Neural progenitor cell (in vitro differentiated cells): ENCODE measurements at places on chromosomes 1 and 21.

- DNase-seq: no peak
Measured at GRCh38 chr21:27776925-27777553, 810.2 kb upstream of the ADAMTS5 start.

DNA sequence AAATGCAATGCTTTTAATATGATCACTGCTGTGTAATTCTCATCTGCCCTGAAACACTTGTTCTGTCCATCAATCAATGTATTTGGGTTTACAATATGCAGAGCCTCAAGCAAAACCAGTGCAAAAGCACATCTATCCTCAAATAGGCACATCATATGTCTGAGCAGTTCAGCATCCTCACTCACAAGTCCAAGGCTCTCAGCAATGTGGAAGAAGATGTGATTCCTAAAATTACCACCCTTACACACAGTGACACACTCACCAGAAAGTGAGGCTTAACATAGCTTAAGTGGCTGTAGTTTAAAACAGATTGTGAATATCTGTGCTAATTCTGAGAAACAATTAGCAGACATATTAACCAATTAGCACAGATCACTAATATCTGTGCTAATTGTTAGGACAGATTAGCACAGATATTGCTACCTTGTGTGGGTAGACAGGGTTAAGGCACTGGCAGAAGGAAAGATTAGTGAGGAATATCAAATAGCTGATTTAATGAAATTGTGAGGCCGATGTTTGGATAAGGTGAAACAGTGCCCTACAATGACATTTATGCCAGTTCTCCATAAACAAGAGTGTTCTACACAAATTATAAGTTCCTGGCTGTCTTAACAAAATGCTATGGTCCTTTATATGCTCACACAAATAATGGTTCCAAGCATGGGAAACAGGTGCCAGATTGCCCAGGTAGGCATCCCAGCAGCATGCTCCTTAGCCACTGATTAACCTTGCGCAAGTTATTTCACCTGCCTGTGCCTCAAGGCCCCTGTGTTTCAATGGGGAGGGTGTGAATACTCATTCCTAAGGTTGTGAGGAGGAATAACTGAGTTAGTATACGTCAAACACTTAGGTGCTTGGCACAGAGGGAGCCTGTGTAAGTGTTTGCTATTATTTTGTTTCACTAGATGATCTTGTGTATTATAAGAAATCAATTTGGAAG is 41.7 kb downstream of the MRPL39 start:
- no peak for DNase-seq

- DNase-seq: no peak
Measured at GRCh38 chr1:206832352-206832880, 33.0 kb upstream of the IL20 start.

GRCh38 chr1:3329640-3330281 is 124.7 kb upstream of the ARHGEF16 start:
- no peak for DNase-seq

DNA sequence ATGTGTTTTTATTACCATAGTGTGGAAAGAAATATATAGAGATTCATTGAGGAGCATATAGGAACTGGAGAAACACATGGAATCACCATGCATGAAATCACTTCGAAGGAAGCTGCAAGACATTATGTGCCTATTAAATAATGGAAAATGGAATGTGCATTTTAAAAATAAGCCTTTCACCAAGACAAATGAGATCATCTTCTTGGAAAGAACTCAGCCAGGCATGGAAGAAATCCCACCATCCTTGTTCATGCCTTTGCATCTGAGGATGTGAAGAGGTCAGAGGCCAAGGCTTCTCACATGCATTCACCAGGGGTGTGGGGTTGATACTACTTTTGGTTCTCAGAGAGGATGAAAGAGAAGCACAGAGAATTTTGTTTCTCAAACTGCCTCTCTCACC is 50.0 kb downstream of the C1orf198 start:
- no peak for DNase-seq

GRCh38 chr1:37931102-37931360 is 15.8 kb downstream of the INPP5B start:
- no peak for DNase-seq

GRCh38 chr1:192793983-192794767 is 14.7 kb upstream of the RGS2 start:
- no peak for DNase-seq

GRCh38 chr1:20037877-20038276 is 32.1 kb upstream of the PLA2G5 start:
- no peak for DNase-seq

DNA sequence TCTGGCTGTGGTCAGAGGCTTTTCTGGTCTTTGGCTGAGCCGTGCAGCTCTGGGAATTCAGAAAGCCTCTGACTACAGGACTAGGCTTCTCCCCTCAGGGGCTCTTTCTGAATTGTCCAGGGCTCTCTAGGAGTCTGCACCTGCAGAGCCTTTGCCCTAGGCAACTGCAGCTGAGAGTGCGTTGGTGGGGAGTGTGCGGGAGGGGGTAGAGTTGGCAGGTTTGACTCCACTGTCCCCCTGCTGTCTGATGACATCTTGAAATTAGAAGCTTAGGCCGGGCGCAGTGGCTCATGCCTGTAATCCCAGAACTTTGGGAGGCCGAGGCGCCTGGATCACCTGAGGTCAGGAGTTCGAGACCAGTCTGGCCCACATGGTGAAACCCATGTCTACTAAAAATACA is 32.9 kb downstream of the KIAA1614 start:
- DNase-seq: no peak

DNA sequence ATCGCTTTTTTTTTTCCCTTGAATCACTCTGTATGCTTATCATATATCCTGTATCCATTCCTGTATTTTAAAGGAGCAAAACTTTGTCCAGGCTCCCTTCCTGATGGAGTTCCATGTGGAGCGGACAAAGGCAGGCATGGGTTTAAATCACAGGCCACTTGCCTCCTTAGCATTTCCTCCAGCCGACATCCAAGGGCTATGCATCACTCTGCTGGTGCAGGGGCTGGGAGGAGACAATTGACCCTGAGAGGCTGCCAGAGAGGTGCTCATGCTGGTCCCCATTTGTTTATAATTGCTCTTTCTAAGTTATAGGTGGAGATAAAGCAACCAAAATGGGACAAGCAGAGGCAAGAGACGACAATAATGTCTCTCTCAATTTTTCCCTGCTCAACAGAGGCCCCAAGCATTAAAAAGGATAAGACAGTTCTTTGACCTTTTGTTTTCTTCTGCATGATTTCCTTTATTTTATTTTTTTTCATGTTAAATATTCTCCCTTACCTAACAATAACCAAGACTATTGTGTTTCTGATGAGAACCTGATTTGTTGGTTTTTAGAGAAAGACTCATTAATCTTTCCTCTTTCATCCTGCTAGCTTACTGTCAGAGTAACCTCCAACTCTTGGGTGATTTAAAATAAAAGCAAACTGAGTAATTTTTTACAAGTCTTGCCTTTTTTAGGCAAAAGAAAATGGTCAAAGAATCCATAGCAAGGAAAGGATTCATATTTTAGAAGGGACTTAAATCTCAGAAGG is 353.7 kb downstream of the ADGRL2 start:
- no peak for DNase-seq

GRCh38 chr1:90387805-90388204 is 329.3 kb downstream of the BARHL2 start:
- DNase-seq: peak; percentile 17

DNA sequence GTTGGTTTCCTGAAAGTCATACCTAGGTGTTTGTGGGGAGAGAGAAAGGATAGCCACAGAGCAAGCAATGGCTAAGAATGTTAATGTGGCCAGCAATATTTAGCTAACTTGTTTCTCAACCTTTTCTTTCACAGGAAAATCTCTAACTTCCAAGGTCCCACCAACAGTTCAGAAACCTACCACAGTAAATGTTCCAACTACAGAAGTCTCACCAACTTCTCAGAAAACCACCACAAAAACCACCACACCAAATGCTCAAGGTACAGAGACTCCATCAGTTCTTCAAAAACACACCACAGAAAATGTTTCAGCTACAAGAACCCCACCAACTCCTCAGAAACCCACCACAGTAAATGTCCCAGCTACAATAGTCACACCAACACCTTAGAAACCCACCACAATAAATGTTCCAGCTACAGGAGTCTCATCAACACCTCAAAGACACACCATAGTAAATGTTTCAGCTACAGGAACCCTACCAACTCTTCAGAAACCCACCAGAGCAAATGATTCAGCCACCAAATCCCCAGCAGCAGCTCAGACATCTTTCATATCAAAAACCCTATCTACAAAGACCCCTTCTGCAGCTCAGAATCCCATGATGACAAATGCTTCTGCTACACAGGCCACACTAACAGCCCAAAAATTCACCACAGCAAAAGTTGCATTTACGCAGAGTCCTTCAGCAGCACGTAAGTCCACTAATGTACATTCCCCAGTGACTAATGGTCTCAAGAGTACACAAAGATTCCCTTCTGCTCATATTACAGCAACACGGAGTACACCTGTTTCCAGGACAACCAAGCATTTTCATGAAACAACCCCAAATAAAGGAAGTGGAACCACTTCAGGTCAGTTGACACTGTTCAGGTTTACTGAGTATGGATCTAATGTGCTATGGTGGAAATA is 15.3 kb downstream of the CD55 start:
- no peak for DNase-seq

DNA sequence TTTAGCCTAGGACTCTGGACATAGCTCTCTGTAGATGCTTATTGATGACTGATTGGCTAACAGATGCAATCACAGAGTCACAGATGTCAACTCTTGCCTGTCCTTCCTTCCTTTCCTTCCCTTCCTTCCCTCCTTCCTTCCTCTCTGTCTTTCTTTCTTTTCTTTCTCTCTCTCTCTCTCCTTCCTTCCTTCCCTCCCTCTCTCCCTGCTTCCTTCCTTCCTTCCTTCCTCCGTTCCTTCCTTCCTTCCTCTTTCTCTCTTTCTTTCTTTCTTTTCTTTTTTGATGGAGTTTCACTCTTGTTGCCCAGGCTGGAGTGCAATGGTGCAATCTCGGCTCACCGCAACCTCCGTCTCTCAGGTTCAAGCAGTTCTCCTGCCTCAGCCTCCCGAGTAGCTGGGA is 106.1 kb downstream of the KIF26B start:
- DNase-seq: no peak

DNA sequence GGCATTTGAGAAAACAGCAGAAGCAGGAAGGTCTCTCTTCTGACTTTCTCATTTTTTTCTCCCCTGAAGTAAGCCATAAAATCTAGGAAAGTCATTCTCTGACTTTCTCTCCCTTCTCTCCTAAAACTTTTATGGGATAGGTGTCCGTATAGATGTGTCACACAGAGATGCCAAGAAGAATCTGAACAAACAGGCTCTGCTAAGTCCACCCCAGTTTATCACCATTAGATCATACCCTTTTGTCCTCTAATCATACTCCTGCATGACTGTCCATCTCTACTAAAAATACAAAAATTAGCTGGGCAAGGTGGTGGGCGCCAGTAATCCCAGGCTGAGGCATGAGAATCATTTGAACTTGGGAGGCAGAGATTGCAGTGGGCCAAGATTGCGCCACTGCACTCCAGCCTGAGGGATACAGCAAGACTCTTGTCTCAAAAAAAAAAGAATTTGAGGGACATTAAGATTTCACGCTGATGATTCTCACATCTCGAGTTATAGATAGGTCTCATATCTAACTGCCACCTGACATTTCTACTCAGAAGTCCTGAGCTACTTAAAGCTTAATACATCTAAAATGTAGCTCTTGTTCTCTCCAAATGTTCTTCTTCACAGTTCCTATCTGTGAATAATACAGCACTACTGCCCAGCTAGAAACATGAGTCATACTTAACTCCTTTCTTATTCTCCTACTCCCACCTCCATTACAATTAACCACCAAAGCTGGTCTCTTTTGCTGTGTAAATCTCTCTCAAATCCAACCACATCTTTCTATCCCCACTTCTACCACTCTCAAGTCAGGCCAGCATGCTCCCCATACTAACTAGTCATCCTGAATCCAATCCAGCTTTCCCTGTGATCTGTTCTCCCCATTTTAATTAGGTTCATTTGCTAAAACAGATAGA is 47.7 kb downstream of the ZNF644 start:
- no peak for DNase-seq

DNA sequence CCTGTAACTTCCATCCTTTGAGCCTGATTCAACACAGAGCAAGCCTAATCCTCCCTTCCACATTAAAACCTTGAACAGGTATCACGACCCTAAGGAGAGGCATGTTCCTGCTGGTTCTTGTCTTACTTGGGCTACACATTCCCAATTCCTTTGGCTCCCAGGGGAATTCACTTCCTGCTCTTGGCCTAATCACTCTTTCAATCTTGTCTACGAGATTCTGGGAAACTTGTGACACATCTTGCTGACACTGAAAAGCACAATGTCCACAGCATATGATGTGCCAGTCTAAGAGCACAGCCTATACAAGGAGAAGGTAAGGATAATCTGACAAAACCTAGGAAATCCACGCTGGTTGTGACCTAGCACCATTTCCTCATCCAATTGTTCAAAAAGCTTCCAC is 163.9 kb downstream of the GABPA start:
- no peak for DNase-seq
